ENCODE measurements at places on chromosomes 12 and 14.
A peak's percentile ranks its signal among the peaks of the same experiment; 100 is the strongest.

DNA sequence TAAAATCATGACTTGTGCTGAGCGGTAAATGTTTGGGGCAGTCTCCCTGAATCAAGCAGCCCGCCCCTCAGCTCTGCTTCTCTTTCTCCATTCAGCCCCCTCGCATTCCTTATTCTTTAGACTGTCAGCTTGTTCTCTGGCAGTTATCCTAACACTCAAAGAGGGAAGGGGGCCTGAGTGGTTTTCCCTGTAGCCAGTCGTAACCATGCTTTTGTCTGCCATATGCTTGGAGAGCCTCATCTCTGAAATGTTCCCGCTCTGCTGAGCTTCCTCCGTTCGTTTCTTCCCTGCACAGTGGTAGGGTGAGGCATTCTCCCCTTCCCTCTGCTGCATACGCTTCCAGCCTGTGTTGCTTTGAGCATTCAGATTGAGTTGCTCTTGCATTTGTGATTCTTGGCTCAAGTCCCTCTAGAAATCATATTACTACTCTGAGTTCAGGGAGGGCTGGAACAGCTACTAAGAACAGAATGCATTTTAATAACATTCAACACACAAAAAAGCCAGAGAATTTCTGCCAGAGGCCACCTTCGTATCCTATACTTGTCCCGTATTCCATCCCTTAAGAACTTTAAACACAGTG lies 119.7 kb downstream of the FBXL14 start:
- DNase-seq, result no peak

- DNase-seq, result no peak
Measured at GRCh38 chr12:124036171-124036598, 63.2 kb downstream of the ZNF664 start.

DNA sequence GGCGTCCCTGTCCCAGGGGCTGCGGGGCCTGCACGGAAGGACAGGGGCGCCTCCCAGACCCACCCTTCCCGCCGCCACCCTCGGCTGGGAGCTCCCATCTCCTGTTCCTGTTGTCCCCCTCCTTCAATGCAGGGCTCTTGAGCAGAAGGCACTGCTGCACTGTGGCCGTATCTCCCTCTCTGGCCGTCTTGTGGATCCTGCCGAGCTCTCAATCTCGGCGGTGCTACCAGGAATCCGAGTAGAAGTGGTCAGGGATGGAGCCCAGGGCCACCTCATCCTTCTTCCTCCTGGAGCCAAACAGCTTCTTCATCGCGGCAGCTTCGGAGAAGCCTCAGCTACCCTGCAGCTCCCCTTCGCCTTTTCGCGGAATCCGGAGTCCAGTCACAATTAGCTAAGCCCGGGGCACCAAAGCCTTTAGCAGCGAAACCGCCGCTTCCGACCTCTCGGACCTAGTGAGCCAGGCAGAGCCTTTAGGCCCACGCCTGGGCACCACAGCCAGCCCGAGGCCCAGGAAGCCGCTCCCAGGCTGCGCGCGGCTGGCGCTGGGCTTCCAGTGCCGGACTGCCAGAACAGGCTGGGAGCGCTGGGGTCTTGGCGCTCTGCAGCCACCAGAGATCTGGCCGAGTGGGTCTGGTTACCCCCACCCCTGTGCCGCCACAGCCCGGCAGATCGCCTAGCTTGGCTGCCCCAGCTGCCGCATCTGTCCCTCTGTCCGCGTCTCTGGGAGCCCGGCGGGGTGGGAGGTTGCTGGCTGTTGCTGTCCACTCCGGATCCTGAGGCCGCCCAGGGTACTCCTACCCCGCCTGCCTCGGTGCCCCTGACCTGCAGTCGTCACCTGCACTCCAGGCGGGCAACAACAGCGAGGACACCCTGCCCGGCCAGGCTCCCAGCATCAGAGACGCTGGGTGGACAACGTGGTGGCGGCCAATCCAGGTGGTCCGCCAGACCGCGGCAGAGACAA lies 69.1 kb downstream of the ASCL4 start:
- DNase-seq, result no peak

- DNase-seq, result no peak
Measured at GRCh38 chr14:60803871-60804270, 69.3 kb downstream of the MNAT1 start.

DNA sequence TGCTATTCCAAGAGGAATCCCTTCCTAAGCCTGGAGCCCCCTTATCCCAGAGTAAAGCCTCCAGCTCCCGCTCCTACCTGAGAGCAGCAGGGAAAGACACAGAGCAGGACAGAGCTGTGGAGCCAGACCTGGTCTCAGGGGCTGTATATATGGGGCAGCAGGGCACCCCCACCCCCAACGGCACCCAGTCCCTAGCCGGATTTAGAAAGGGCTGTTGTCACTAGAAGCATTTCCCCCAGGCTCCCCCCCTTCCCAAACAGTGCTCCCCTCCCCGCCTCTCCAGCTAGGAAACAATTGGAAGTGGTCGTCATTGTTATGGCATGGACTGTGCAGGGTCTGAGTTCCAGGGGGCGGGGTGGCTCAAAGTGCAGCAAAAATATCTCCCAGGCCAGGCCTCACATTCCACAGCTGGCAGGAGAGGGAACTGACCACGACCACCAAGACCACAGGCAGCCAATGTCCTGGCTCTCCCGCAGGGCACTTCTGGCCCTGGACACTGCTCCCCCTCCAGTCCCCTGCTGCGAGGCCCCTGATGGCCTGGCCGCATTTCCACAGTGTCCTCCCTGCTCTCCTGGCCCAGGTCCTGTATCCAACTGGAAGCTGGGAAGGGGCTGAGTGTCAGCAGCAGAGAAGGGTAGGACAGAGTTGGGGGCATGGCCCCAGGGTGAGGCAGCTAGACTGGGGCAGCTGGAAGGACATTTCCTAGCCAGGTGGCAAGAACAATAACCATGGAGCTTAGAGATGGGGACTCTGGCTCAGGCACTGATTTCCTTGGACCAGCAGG lies at the start of gene MYH7:
Gene MYH7 (minus strand): TSS at position 118 of the 784 bp plus-strand sequence. CDS start 1,928 bp downstream, outside the sequence.
- no peak for DNase-seq

DNA sequence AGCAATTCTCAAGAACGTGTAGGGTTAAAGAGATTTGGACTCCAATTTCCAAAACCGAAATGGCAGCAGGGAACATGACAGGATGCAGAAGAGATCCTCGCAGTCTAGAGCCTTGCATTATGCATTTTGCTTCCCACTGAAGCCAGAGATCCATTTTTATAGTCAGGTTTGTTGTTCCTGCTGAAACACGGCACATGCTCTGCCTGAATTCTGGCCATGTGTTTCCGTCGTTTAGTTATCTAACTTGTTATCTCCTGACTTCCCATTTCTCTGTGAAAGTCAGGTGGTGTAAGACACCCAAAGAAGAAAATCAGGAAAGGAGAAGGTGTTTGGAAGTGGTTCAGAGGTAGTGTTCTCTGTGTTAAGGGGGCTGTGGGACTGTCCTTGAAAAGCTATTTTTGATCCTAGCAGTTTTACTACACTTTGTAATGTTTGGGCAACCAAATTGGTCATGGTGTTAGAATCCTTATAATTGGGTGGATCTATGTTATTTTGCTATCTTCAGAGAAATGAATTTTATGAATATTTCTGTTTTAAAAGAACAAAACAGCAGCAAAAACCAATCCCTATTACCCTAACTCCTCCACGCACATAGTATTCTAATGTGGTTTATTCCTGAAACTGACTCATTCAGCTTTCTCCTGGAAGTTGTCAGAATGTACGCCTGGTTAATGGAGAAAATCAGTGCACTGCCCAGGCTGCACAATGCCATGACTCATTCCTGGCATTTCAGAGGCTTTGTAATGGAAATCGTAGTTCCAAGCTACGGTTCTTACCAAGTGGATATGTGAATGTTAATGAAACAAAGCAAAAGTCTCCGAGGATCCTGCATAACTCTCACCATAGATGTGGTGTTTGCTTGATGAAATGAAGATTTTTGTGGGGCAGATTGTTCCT lies 110.1 kb downstream of the SAMD4A start:
- DNase-seq, result no peak

DNA sequence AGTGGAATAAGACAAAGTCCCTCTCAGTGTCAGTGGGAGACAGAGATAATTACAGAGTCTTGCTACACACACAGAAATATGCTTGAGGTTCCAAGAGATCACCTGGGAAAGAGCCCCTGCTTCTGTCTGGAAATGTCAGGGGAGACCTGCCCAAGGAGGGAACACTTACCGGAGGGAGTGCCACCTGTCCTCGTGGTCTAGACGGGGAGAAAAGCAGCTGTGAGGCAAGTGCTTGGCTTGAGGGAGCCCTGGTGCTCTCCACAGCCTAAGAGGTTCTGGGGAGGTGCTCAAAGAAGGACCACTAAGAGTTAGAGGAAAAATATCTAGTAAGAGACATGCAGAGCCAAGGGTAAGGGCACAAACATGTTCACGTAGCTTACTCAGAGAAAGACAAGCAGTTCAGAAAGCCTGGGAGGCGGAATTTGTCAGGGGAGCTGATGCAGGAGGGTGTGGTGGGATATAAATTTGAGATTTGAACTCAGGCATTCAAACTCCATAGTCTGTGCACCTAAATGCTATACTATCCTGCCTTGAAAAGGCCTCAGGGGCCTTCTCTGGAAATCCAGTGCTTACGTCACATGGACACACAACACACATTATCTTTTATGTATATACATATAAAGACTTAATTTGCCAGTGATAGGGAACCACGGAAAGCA lies 38.2 kb upstream of the GNPNAT1 start:
- DNase-seq, result no peak

DNA sequence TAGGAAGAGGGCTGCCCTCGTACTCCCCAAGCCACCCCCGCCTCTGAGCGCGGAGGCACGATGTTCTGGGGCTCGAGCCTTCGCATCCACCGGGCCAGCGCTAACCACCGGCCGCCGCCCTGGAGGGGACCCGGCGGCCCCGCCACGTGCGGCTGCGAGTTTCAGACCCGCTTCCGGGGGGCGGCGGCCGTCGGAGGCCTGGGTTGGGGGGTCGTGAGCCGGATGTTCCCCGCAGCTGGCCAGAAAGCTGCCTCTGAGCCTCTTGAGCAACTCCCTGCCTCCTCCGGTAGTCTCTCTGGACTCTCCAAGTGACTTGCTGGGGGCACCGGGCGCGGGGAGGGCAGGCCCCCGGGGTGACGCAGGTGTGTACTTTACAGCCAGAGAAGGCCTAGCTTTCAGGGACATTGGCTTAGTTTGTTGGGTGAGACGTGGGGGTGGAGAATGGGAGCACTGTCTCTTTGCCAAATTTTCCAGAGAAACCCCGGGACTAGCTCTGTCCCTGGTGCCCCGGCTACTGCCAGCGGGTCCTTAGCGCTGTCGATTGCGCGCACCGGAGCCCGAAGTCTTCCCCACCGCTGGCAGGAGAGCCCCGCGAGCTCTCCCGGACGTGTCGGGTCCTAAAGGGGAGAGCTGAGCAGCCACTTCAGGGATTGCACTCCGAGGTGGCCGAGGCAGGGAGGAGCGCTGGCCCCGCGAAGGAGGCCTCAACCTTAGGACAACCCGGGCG lies 15.6 kb downstream of the OTX2 start:
- no peak for DNase-seq

GRCh38 chr12:113208041-113208934 lies 13.0 kb upstream of the TPCN1 start:
- peak; percentile 50 for DNase-seq

DNA sequence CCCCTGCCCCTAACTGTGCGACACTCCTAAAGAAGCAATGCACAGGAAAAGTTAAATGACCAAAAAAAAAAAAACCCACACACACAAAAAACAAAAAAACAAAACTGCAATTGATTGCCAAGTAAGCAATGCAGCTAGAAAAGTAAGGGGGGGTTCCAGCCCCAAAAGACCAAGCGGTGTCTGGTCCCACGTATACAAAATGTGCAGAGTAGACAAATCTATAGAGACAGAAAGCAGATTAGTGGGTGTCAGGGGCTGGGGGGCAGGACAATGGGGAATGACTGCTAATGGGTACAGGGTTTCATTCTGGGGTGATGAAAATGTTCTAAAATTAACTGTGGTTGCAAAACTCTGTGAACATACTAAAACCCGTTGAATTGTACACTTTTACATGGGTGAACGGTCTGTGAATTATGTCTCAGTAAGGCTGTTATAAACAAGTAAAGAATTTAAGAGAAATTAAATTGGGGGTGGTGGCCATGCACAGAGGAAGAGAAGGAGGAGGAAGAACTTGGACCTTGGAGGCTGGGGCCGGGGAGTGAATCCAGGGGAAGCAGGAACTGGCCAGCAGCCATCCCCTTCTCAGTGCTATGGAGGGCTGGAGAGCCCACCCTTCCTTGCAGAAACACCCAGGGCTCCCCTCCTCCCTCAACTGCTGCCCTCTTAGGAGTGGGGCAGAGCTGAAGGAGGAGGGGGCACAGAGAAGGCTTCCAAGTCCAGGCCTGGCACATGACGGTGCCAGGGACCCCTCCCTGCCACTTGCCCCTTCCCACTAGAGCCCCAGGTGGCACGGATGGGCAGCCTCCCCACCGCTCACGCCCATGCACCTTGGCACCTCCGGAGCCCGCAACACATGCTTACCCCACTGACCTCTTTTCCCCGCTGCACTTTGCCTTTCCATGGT lies 45.4 kb downstream of the KDM2B start:
- DNase-seq, result no peak

GRCh38 chr12:72275526-72275925 lies 3.4 kb downstream of the TRHDE start:
- DNase-seq, result no peak

DNA sequence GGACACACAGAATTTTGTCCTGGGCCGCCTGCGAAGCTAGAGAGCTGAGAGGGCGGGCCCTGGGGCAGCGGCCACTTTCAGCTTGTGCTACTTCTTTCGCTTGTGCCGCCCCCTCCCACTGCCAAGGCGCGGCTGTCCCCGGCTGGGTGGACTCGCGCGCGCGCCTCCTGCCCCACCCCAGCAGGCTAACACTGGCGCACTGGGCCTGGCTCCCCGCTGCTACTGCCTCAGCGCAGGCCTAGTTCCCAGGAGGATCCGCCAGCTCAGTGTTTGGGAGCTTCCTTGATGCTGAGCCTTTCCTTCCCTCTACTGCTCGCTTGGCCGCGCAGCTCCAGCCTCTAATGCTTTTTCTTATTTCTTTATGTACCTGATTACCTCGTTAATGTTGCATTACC lies 27.4 kb upstream of the METAP2 start:
- DNase-seq, result no peak

GRCh38 chr12:71011261-71011660 lies 90.7 kb upstream of the PTPRR start:
- DNase-seq, result no peak

GRCh38 chr12:120825337-120825736 lies 78.8 kb downstream of the SPPL3 start:
- DNase-seq, result no peak

- no peak for DNase-seq
Measured at GRCh38 chr12:55946553-55946952, 15.6 kb downstream of the DGKA start.

DNA sequence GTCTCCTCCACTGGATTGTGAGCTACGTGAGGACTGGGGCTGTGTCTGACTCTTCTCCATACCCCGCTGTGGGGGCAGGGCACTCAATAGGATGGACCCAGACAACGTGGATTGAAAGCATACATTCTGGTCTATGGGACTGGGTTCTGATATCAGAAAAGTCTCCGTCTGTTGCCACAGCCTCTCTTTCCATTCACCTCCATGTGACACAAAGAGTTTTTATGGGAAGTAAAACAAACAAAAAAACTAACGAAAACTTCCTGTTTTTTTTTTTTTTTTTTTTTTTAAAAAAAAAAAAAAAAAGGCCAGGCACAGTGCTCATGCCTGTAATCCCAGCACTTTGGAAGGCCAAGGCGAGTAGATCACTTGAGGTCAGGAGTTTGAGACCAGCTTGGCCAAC lies 44.7 kb downstream of the SLC8A3 start:
- no peak for DNase-seq

- no peak for DNase-seq
Measured at GRCh38 chr14:75928690-75929181, 53.1 kb downstream of the TGFB3 start.

- no peak for DNase-seq
Measured at GRCh38 chr12:68100241-68100640, 59.3 kb downstream of the IFNG start.

GRCh38 chr12:95554532-95555071 lies 3.3 kb upstream of the USP44 start:
- no peak for DNase-seq

- no peak for DNase-seq
Measured at GRCh38 chr12:15608941-15609340, 180.2 kb downstream of the EPS8 start.

Data from head of caudate nucleus (tissue), 42 donors.